ENCODE measurements at places on chromosomes 1 and 21. TPM values are rescaled to one million over a fixed set of nuclear protein-coding genes. Genes with fewer than 3 reads are reported as not detected.

The NIBAN1 gene
- total RNA-seq = 17.1 TPM

The PLA2G2C gene
- total RNA-seq = 0.28 TPM

The PRELP gene
- not detected for total RNA-seq

The VASH2 gene
- total RNA-seq = 0.84 TPM

The ADGRL4 gene
- total RNA-seq = not detected

The VWA5B1 gene
- not detected for total RNA-seq

DNA sequence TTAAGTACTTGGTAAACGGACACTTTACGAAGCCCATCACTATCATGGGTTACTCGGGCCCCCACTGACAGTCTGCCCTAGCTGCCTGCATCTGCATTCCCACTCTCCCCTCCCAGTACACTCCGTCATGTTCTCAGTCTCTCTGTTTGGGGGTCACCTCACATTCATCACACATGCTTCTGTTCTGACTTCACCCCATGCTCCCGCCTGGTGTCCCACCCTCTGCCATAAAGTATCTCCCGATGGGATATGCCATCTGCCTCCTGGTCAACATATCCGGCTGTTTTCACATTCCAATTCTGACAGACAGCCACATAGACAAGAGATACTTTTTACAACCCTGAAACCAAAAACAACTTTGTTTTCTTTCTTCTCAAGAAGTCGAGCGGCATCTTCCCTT, 1.0 kb downstream of the OLFML2B start:
- no peaks in the 10 kb centered on the region for H3K36me3 ChIP-seq
- peaks cover 47% of the 10 kb centered on the region for H3K27me3 ChIP-seq
- DNase-seq = no peak
- H3K4me1 ChIP-seq = peaks cover 11% of the 10 kb centered on the region
- no peak overlapping the region for H3K27ac ChIP-seq
- H3K4me3 ChIP-seq = peak overlapping the region; percentile 90

GRCh38 chr21:31343680-31344480, at the start of gene TIAM1:
TSS of gene TIAM1 (minus strand) at chr21:31344261. CDS start at chr21:31266972, 77,289 bp downstream.
- peaks cover 17% of the 10 kb centered on the region for H3K27me3 ChIP-seq
- peaks cover 67% of the 10 kb centered on the region for H3K4me1 ChIP-seq
- H3K27ac ChIP-seq = peak within 1 kb of the TSS; percentile 90

DNA sequence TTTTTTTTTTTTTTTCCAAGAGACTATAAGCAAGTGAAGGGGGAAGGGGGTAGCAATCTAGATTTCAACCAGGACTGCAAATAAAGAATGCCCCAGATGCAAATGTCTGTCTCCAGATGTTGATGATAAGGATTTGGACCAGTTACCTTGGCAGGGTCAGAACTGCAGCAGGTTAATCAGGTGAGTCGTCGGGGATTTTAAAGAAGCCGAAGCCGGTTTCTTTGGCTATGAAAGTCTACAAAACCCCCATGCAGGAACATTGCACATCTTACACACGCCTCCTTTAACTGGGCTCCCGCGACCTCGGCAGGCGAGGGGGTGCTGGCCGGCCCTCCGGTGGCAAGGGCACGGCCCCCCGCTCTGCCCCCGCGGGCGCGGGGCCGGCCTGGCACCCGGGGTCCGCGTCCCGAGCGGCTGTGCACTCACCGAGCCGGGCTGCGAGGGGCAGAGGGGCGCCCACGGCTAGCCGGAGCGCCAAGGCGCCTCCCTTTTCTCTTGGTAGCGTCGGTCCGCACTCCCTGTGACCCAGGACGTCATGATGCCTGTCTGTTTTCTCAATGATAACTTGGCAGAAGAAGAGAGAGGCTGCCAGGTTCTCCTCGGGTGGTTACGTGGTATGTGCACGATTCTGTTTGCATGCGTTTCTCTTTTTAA, 366.3 kb upstream of the ESRRG start:
- H3K4me1 ChIP-seq = no peaks in the 10 kb centered on the region
- H3K27ac ChIP-seq = no peak overlapping the region
- no peaks in the 10 kb centered on the region for H3K36me3 ChIP-seq
- peaks cover 25% of the 10 kb centered on the region for H3K27me3 ChIP-seq
- DNase-seq = no peak

DNA sequence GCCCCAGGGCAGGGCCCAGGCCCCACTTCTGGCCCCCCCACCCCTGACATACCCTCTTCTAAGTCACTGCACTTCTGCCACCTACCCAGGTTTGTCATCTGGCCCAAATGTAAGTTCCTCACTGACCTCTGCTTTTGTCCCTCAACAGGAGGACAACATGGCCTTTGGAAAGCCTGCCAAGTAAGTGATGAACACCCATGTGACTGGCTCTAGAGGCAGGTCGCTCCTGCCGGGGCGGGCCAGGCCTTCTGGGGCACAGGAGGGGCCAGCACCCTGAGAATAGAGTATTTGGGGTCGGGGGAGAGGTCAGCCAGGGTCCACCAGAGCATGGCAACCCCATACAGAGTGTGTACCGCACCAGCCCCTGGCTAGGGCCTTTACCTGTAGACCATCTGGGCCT, 9.9 kb upstream of the SYTL1 start:
- peaks cover 29% of the 10 kb centered on the region for H3K4me1 ChIP-seq
- no peak for DNase-seq
- no peak overlapping the region for H3K4me3 ChIP-seq
- no peaks in the 10 kb centered on the region for H3K27me3 ChIP-seq

GRCh38 chr1:243267914-243268653, 12.2 kb downstream of the SDCCAG8 start:
- DNase-seq = no peak
- no peaks in the 10 kb centered on the region for H3K27me3 ChIP-seq
- H3K4me1 ChIP-seq = peaks cover 15% of the 10 kb centered on the region
- H3K27ac ChIP-seq = no peak overlapping the region
- no peak overlapping the region for H3K4me3 ChIP-seq

GRCh38 chr21:36567216-36567885, 87.4 kb upstream of the CLDN14 start:
- H3K4me1 ChIP-seq = no peaks in the 10 kb centered on the region
- peaks cover 2% of the 10 kb centered on the region for H3K27me3 ChIP-seq
- H3K36me3 ChIP-seq = no peaks in the 10 kb centered on the region
- no peak overlapping the region for H3K4me3 ChIP-seq
- DNase-seq = no peak

GRCh38 chr1:77583483-77583882, 99.0 kb downstream of the ZZZ3 start:
- H3K4me3 ChIP-seq = no peak overlapping the region
- peaks cover 3% of the 10 kb centered on the region for H3K4me1 ChIP-seq
- no peak overlapping the region for H3K27ac ChIP-seq
- H3K36me3 ChIP-seq = peaks cover 28% of the 10 kb centered on the region

GRCh38 chr1:25756215-25756614, 43.8 kb upstream of the SELENON start:
- H3K4me1 ChIP-seq = peaks cover 5% of the 10 kb centered on the region
- no peak for DNase-seq
- H3K27ac ChIP-seq = no peak overlapping the region
- H3K4me3 ChIP-seq = no peak overlapping the region

DNA sequence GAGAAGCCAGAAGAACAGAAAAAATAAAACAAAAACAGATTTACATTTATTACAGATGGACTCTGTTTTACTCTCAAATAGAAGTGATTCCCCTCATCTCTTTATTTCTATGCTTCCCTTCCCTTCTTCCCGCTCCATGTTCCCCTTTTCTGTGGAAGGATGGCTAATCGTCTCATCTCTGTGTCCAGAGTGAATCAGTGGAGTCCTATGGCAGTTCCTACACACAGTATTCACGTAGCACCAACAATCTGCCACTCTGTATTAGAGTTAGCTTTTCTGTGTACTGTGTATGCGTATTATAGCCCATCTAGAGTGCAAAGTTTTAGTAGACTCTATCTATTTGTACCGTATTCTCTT, 6.8 kb upstream of the ERO1B start:
- no peak overlapping the region for H3K27ac ChIP-seq
- DNase-seq = no peak
- H3K36me3 ChIP-seq = no peaks in the 10 kb centered on the region
- H3K4me3 ChIP-seq = no peak overlapping the region

DNA sequence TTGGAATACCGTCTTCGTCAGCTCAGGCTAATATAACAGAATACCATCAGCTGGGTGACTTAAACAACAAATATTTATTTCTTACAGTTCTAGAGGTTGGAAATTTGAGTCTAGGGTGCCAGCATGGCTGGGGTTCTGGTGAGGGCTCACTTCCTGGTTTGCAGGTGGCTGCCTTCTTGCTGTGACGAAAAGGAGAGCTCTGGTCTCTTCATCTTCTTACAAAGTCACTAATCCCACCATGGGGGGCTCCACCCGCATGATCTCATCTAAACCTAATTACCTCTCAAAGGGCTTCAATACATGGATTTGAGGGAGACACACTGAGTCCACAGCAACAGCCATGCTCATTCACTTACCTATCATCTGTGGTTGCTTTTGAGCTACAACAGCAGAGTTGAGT, 78.3 kb downstream of the PSMG1 start:
- no peaks in the 10 kb centered on the region for H3K36me3 ChIP-seq
- no peaks in the 10 kb centered on the region for H3K4me1 ChIP-seq
- no peak overlapping the region for H3K27ac ChIP-seq

GRCh38 chr21:23861911-23862504, 1745.3 kb downstream of the MRPL39 start:
- no peaks in the 10 kb centered on the region for H3K36me3 ChIP-seq
- H3K27ac ChIP-seq = no peak overlapping the region
- no peak for DNase-seq
- H3K4me3 ChIP-seq = peak overlapping the region; percentile 30

- peaks cover 37% of the 10 kb centered on the region for H3K27me3 ChIP-seq
- peaks cover 4% of the 10 kb centered on the region for H3K36me3 ChIP-seq
- peak within 1 kb of the TSS; percentile 83 for H3K4me3 ChIP-seq
- peaks cover 6% of the 10 kb centered on the region for H3K4me1 ChIP-seq
- H3K27ac ChIP-seq = no peak within 1 kb of the TSS
- DNase-seq = peak; percentile 62
Measured at GRCh38 chr1:9996624-9997582, at the start of gene RBP7. TSS of gene RBP7 (plus strand) at chr1:9997228. CDS start at chr1:9997259, 31 bp downstream.

DNA sequence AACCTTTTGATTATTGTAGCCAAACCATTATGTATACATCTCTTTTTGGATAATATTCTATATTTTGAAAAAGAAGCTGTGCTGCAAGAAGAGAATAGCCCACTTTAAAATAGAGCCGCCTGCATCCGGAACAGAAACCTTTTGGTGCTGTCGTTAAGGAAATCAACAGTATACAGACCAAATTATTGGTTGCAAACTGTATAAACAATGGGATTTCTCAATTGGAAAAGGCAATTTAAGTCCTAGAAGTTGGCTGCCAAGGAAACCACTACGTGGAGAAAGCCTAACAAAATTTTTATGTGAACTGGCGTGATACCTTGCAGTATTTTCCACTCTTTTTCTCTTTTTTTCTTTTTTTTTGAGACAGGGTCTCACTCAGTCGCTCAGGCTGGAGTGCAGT, 25.8 kb downstream of the DESI2 start:
- DNase-seq = no peak
- H3K36me3 ChIP-seq = peaks cover 37% of the 10 kb centered on the region
- no peak overlapping the region for H3K27ac ChIP-seq

DNA sequence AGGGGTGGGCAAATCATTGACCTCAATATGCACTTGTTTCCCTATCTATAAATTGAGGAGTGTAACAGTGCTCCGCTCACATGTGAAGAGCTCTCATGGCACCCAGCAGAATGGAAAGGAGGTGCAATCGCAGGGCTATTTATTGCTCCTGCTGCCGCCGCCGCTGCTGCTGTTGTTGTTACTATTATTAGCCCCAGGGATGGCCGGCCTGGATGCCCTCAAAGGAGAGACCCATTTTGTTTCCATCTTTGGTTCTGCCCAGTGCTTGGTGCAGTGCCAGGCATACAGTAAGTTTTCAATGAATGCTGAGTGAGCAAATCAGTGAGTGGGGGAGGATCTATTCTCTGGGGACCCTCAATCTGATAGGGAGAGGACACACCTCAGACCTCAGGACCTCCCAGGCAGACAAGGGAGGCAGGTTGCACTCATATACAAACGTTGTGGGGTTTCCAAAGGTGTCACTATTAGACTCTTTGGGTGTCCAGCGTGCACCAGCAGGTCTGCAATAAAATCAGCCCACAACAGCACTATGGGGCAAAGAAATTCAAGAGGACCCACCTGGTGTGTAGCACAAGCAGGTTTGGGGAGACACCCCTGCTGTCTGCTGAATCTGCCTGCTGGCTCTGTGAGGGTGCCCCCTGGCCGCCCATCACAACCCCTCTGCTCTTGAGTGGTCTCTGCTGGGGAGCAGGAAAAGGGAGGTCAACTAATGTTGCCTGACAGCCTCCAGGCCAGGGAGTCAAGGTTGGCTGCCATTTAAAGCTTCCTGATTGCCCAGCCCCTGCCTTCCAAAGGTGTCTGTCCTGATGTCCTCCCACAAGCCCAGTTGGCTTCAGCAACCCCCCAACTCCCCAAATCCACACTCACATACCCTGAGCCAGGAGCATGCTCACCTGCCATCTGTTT, 136.3 kb downstream of the ACTL8 start:
- no peak overlapping the region for H3K27ac ChIP-seq
- H3K36me3 ChIP-seq = no peaks in the 10 kb centered on the region
- no peaks in the 10 kb centered on the region for H3K27me3 ChIP-seq
- H3K4me3 ChIP-seq = no peak overlapping the region
- H3K4me1 ChIP-seq = no peaks in the 10 kb centered on the region
